ENCODE measurements at places on chromosomes 7 and 10. TPM values are rescaled to one million over a fixed set of nuclear protein-coding genes. Genes with fewer than 3 reads are reported as not detected.

Gene NXPH1
- total RNA-seq = not detected

Gene RBM20
- total RNA-seq = 0.46 TPM

Gene INTS15
- total RNA-seq = 28.3 TPM

Gene MYO1G
- 0.76 TPM for total RNA-seq

Gene MBLAC1
- total RNA-seq = 1.4 TPM

Gene PALD1
- 4.0 TPM for total RNA-seq

Gene CYP2E1
- total RNA-seq = not detected
